ENCODE measurements at places on chromosomes 6 and 20.

DNA sequence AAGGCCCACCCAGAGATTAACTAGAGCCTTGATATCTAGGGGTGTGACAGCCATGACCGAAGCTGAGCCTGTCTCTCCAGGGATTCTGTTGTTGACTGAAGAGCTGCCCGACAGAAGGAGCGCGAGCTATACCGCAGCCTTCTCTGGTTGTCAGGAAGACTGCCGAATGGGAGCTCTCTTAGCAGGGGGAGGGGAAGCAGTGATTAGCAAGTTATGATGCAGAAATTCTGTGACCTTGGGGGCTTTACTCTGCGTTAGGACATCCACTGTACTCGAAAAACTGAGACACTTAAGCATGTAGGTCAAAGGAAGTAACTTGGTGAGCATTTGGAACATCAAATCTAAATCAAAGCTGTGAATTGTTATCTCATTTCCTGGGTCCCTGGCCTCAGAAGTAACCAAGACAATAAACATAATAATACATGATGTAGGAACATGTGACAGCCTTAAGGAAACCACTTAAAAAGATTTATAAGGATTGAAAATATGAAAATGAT, 84.7 kb downstream of the MAP3K4 start:
- no peak overlapping the region for H3K27ac ChIP-seq
- H3K36me3 ChIP-seq = peaks cover 23% of the 10 kb centered on the region
- no peaks in the 10 kb centered on the region for H3K27me3 ChIP-seq
- no peak for DNase-seq
- peaks cover 14% of the 10 kb centered on the region for H3K4me1 ChIP-seq

DNA sequence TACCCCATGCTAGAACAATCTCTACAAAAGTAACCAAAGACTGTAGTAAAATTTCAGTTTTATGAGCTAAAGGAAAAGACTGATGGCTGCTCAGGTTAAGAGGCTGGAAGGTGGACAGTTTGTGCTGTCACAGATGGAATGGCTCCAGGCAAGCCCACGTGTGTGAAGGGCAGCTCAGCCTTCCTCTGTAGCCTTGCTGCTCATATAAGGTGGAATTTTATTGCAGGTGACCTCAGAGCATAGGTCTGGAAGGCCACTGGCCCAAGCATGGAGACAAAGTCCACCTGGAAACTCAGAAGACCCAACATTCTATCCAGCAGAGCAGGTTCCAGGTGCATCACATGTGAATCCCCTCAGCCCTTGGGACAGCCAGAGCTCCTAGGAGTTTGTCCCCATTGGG, 53.6 kb downstream of the KAT14 start:
- H3K27ac ChIP-seq = no peak overlapping the region
- H3K27me3 ChIP-seq = no peaks in the 10 kb centered on the region
- no peak overlapping the region for H3K4me3 ChIP-seq
- H3K4me1 ChIP-seq = peaks cover 2% of the 10 kb centered on the region
- H3K36me3 ChIP-seq = peaks cover 6% of the 10 kb centered on the region

- H3K27ac ChIP-seq = no peak overlapping the region
- peaks cover 8% of the 10 kb centered on the region for H3K4me1 ChIP-seq
- peak; percentile 68 for DNase-seq
- no peaks in the 10 kb centered on the region for H3K36me3 ChIP-seq
- H3K4me3 ChIP-seq = no peak overlapping the region
Observed at GRCh38 chr6:158213925-158214674, 46.0 kb downstream of the GTF2H5 start.

DNA sequence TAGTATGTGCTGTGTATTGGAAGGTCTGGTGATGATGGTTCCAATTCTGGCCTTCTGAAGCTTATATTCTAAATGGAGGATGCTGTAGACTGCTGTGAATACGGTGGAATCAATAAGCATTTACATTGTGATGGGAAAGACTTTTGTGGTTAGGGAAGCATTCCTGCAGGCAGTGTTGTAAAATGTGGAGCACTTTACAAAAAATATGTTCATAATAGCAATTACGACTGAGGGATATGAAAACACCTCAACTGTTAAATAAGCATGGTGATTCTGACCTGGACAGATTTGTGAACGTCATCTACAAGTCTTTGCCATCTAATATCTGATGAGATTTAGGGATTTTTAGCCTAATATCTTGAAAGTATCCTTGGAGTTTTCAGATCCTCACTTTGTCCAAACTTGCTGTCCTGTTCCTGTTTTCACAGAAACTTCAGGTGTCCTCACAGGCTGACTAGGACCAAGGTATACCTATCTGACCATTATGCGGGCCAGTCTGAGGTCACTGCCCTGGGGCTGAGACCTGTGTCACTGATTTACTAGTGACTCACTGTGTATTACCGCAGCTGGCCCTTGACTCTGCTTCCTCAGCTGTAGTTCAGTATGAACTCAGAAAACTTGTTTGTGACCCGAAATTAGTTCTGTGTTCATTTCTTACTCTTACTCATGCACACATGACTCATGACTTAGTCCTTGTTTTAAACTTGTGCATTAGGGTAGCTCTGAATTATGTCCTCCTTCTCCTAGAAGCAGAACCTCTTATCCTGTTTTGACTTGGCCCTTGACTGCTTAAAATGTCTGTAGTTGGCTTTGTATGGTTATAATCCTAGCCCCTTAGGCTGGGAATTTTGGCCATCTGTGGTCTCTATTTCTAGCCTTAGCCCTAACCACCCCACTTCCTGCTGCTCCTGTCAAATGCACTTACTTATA, 343.0 kb downstream of the CDKAL1 start:
- peaks cover 9% of the 10 kb centered on the region for H3K4me1 ChIP-seq
- no peak overlapping the region for H3K27ac ChIP-seq
- no peak overlapping the region for H3K4me3 ChIP-seq

- no peak overlapping the region for H3K4me3 ChIP-seq
- H3K27me3 ChIP-seq = no peaks in the 10 kb centered on the region
- H3K27ac ChIP-seq = no peak overlapping the region
- H3K36me3 ChIP-seq = no peaks in the 10 kb centered on the region
- no peak for DNase-seq
Observed at GRCh38 chr6:109306733-109307132, 75.5 kb downstream of the CD164 start.

- no peaks in the 10 kb centered on the region for H3K36me3 ChIP-seq
- H3K27ac ChIP-seq = no peak overlapping the region
- H3K4me3 ChIP-seq = no peak overlapping the region
- peaks cover 67% of the 10 kb centered on the region for H3K27me3 ChIP-seq
Observed at GRCh38 chr6:41373919-41374617, 38.7 kb downstream of the NCR2 start.

- no peaks in the 10 kb centered on the region for H3K36me3 ChIP-seq
- peaks cover 11% of the 10 kb centered on the region for H3K4me1 ChIP-seq
- peaks cover 34% of the 10 kb centered on the region for H3K27me3 ChIP-seq
- peak overlapping the region; percentile 80 for H3K4me3 ChIP-seq
- no peak overlapping the region for H3K27ac ChIP-seq
- no peak for DNase-seq
Observed at GRCh38 chr6:90610301-90610750, 23.5 kb upstream of the MAP3K7 start.

DNA sequence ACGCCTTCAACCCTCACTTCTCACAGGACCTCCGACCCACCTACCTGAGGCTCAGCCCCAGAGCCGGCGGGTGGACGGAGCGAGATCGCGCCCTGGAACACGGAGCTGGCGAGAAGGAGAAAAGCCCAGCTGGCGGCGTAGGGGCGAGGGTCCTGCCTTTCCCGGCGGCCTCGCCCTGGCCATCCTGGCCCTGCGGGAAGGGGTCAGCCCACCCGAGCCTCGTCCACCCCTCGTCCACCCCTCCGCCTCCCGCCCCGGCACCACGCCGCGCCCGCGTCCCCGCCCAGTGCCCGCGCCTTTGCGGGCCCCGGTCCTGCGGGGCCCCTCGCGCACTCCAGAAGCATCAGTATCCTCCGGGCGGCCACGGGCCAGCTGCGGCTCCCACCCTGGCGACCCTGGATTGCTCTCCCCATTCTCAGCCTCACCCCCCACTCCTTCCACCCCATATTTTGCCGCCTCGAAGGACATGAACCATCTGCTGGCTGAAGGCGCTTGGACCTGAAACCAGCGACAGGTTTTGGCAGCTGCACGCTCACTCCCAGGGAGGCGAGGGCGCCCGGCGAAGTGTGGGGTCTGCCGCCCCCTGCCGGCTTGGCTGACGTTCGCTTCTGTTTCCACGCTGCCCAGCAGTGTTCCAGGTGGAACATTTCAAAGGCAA, 65.1 kb downstream of the PLG start:
- no peaks in the 10 kb centered on the region for H3K36me3 ChIP-seq
- H3K4me3 ChIP-seq = peak overlapping the region; percentile 61

DNA sequence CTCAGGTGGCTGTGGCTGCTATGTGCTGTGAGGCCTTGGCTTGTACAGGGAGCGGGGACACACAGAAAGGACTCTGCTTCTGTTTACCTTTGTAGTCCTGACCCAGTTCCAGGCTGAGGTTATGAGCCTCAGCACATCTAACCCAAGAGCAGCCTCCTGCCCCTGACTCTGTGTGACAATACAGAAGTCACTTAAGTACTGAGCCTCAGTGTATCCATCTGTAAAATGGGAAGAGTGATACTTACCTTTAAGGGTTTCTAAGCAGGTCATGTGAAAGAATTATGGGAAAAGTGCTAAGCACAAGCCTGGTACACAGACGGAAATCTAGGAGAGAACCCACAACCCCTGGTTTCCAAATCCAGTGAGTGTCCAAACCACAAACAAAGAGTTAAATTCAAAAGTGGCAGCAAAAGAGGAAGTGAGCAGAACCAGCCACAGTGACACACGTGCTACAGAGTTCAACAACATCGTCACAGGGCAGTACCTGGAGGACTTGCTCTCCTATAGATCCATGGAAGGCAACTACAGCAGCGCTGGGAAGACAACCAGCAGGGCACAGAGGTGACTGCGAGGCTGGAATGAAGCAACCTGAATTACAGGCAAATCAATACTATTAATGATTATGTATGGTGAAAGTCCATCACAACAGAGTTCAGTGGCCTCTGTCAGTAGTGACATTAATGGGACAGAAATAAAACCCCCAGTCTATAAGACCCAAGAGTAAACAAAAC, 12.5 kb downstream of the TRIM26 start:
- H3K36me3 ChIP-seq = peaks cover 24% of the 10 kb centered on the region
- peaks cover 26% of the 10 kb centered on the region for H3K4me1 ChIP-seq
- no peak overlapping the region for H3K27ac ChIP-seq
- H3K4me3 ChIP-seq = no peak overlapping the region
- H3K27me3 ChIP-seq = no peaks in the 10 kb centered on the region
- DNase-seq = no peak

- H3K36me3 ChIP-seq = no peaks in the 10 kb centered on the region
- H3K4me1 ChIP-seq = peaks cover 10% of the 10 kb centered on the region
- no peak overlapping the region for H3K27ac ChIP-seq
- H3K27me3 ChIP-seq = no peaks in the 10 kb centered on the region
- no peak overlapping the region for H3K4me3 ChIP-seq
- DNase-seq = no peak
Observed at GRCh38 chr20:16562259-16562658, 11.0 kb downstream of the KIF16B start.

- H3K36me3 ChIP-seq = no peaks in the 10 kb centered on the region
- DNase-seq = no peak
- H3K27me3 ChIP-seq = no peaks in the 10 kb centered on the region
- H3K27ac ChIP-seq = no peak overlapping the region
- no peak overlapping the region for H3K4me3 ChIP-seq
Observed at GRCh38 chr20:19907326-19908056, 109.7 kb upstream of the NAA20 start.

DNA sequence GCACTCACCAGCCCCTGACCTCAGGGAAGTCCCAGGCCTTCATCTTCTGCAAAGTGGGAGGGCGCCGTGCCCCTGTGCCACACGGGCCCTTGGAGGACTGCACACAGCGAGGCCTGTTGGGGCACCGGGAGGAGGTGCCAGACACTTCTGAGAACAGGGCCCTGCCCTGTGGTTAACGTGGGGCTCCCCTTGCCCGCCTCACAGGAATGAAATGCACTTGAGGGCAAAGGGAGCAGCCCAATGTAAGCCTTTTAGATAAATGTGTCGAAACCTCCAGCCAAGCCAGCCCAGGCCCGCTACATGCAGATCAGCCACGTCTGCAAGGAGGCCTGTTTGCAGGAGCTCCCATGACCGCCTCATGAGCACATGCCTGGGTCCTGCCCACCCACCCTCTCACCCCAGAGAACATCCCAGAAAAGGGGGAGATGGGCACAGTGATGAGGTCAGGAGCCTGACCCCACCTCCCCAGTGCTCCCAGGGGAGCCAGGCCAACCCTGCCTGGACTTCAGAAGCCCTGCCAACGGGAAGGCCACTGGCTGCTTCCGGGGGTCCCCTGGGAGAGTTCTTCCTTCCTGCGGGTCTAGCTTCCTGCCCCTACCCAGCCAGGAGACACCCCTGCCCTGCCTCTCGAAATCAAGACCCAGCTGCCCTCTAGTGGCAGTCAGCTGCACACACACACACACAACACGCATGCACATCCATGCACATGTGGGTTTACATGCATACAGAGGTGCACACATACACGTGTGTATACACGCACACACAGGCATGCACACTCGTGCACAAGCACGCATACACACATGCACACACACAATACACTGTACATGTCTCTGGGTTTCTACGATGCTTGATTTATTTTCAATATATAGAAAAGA, 178.7 kb downstream of the TAF4 start:
- H3K27ac ChIP-seq = no peak overlapping the region
- peaks cover 7% of the 10 kb centered on the region for H3K27me3 ChIP-seq
- H3K4me1 ChIP-seq = peaks cover 2% of the 10 kb centered on the region
- H3K36me3 ChIP-seq = no peaks in the 10 kb centered on the region
- no peak overlapping the region for H3K4me3 ChIP-seq
- DNase-seq = peak; percentile 53

- DNase-seq = no peak
- no peaks in the 10 kb centered on the region for H3K4me1 ChIP-seq
- peaks cover 18% of the 10 kb centered on the region for H3K36me3 ChIP-seq
- H3K4me3 ChIP-seq = no peak overlapping the region
- H3K27me3 ChIP-seq = no peaks in the 10 kb centered on the region
Observed at GRCh38 chr6:135306166-135306565, 125.1 kb downstream of the MYB start.

- peaks cover 6% of the 10 kb centered on the region for H3K27me3 ChIP-seq
- no peaks in the 10 kb centered on the region for H3K4me1 ChIP-seq
- DNase-seq = no peak
- H3K36me3 ChIP-seq = no peaks in the 10 kb centered on the region
Observed at GRCh38 chr6:133550026-133550425, 308.9 kb downstream of the EYA4 start.

DNA sequence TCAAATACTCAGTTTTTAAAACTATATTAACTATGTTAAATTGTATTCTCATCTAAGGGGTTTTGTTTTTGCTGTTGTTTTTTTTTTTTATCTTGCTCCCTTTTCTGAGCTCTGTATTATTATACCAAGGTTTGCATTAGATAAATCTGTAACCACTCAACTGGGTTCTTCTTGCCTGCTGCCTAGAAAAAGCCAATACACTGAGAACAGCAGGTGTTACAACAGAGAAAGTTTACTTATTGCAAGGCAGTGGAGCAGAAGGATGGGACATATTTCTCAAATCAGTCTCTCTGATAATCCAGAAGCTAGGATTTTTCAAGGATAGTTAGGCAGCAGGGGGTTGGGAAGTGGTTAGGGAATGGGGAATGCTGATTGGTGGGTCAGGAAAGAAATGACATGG, 378.8 kb upstream of the PLCB4 start:
- no peak for DNase-seq
- H3K27me3 ChIP-seq = no peaks in the 10 kb centered on the region
- H3K4me3 ChIP-seq = no peak overlapping the region
- H3K4me1 ChIP-seq = no peaks in the 10 kb centered on the region
